ENCODE measurements at places on chromosomes 2 and 18.

DNA sequence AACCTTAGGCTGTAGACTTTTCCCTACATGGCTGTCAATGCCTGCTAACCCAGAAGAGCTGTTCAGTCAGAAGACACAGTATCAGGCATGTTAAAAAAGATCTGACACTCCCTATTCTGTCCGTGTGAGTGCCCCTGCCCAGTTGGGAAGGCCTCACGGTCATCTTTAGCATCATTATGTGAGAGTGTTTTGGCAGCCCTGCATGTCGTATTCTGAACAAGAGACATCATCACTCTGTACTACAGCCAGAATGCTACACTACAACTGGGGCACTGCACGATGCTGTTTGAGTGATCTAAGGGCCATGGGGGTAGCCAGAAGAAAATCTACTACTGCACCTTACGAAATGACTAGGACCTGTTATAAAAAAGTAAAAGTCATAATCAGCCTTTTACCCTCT lies 67.2 kb downstream of the GREB1L start:
- DNase-seq, result no peak

GRCh38 chr2:151423760-151424159 lies 14.1 kb downstream of the RIF1 start:
- DNase-seq, result no peak

DNA sequence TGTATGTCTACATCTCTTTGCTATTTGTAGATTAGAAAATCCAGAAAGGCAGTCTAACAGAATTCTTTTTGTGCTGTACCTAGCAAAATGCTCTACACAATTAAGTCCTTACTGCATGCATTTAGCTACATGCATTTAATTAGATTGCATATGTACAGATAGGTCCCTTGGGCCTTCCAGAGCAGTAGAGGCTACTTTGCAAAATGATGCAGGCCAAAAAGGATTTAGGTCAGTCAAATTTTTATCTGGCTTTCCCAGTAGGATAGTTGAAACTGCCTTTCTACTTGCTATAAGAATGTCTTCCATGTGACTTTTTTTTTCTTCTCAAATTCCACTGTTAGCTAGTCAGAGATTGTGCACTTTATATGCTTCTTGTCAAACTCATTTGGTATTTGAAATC lies 19.3 kb downstream of the GALNT13 start:
- no peak for DNase-seq

DNA sequence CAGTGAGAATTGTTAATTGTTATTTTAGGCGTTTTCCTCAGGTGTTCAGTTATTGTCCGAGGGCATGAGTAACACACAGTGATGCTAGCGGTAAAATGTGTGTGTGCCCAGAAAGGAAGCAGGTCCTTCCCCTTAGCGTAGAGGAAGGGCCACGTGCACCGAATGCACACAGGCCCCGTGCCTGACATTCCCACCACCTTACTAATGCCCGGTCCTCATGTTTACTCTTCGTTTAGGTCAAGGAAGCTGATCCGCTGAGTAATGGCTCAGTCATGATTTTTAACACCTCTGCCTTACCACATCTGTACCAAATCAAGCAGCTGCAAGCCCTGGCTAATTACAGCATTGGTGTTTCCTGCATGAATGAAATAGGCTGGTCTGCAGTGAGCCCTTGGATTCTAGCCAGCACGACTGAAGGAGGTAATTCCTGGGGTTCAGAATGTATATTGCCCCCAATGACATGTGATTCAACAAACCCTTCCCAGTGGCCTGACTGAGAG lies 76.7 kb downstream of the MERTK start:
- DNase-seq, result no peak

- DNase-seq, result no peak
Measured at GRCh38 chr2:42775810-42776209, 11.9 kb upstream of the OXER1 start.

- no peak for DNase-seq
Measured at GRCh38 chr18:13147130-13147529, 71.4 kb upstream of the LDLRAD4 start.

- DNase-seq, result no peak
Measured at GRCh38 chr2:7719876-7720275, 802.7 kb downstream of the RNF144A start.

DNA sequence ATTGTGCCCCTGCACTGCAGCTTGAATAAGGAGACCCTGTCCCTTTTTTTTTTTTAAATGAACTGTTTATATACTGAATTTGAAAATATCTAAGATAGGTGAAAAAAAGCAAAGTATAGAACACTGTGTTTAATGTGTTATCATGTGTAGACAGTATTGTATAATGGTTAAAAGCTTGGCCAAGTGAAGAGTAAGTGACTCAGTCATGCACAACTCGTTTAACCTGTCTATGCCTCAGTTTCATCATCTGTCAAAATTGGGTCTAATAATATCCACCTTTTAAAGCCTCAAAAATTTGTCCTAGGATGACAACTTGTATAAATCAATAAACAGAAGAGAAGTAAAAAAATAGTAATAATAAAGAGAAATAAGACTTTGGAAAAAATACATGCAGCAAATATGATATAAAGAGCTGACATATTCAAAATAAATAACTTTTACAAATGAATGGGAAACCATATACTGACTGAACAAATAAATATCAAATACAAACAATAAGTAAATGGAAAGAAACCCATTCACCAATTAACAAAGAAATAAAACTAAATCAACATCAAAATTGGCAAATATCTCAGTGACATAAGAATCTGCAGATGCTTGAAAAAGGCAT lies 113.7 kb downstream of the C2orf74 start:
- no peak for DNase-seq

DNA sequence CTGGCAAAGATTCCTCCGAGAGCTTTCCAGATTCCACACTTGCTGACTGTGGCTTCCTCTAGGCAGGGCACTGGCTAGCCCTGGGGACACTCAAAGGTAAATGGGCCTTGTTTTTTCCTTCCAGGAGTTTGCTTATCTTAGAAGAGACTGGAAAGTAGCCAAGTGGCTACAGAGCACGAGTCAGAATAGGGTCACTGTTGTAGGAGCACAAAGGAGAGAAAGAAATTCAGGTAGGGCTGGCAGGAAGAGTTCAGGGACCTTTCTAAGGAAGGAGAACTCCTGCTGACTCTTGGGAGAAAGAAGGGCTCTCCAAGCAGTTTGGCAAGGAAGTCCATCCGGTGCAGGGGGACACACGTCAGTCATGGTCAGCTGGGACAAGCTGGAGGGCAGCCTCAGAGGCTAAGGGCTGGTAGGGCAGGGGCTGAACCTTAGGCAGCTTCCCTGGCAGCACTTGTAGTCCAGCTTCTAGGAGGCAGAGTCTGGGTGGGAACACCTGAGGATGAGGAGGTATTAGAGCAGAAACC lies 39.5 kb downstream of the NIFK start:
- no peak for DNase-seq

GRCh38 chr2:73489053-73489452 lies 103.4 kb downstream of the ALMS1 start:
- no peak for DNase-seq

GRCh38 chr2:88764850-88765153 lies 73.3 kb downstream of the RPIA start:
- DNase-seq, result no peak

DNA sequence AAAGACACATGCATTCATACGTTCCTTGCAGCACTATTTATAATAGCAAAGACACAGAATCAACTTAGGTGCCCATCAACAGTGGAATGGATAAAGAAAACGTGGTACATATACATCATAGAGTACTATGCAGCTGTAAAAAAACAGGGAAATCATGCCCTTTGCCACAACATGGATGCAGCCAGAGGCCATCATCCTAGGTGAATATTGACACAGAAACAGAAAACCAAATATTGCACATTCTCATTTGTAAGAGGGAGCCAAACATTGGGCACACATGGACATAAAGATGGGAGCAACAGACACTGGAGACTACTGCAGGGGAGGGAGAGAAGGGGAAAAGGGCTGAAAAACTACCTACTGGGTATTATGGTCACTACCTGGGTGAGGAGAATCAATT lies 73.5 kb downstream of the SESTD1 start:
- DNase-seq, result no peak

GRCh38 chr18:70454704-70455322 lies 166.0 kb downstream of the SOCS6 start:
- no peak for DNase-seq

DNA sequence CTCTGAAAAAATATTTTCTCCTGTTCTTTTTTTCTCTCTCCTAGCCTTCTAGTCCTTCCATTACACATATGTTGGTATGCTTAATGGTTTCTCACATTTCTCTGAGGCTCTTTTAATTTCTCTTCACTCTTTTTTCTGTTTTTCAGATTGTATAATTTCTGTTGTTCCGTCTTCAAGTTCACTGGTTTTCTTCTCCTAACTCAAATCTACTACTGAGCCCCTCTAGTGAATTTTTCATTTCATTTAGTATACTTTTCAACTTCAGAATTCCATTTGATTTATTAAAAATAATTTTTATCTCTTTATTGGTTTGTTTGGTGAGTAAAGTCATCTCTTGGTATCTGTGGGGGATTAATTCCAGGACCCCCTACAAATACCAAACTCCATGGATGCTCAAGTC lies 19.8 kb downstream of the C2orf49 start:
- no peak for DNase-seq

DNA sequence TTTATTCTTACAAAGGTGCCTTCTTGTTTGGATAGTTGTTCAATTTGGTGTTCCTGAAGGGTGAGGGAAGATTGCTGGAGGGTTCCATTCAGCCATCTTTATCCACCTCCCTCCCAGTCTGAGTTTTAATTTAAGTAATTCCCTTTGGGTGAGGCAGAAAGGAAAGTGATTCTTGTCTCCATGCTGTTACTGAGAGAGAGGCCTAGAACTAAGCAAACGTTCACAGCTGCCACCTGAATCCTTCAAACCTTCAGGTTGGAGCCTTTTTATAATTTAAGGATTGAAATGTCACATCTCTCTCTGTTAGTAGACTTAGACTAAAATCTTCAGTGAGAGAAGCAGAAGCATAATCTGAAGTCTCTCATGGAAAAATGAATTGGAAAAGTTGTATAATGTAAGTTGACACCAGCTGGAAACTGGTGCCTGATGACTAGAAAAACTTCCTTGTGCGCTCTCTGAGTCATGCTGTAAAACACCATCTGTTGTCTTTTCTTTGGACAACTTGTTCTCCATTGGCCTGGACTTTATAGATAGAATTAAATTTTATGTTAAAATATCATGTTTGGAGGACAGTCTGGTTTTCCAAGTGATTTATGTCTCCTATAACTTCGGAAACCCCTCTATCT lies 14.6 kb downstream of the STRADB start:
- DNase-seq, result no peak

- DNase-seq, result no peak
Measured at GRCh38 chr18:49022311-49023161, 71.8 kb upstream of the SMAD7 start.

GRCh38 chr2:101195871-101196661 lies 44.9 kb upstream of the TBC1D8 start:
- no peak for DNase-seq

DNA sequence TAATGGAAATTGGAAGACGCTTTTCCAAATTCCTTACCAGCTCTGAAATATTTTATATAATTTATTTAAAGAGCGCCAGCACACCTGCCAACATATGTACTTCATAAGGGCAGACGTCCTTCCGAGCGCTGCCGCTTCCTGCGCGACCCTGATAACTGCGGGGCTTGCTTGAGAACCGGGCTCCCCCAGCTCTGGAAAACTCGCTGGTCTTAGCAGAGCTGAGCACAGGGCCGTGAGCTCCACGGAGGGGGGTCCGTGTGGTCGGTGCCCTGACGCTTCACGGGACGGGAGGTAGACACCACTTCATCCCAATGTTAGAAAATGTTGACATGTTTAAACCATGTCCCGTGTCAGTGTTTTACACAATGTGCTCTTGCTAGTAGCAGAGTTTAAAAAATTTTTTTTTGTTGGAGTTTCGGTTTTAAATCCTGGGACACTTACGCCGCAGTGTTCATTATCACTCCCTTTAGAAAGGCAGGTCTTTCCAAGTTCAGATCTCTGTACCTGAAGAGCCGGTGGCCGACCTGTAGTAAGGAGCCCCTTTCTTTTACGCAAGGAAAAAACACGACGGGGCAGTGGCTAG lies 1.6 kb downstream of the NFATC1 start:
- peak; percentile 20 for DNase-seq

DNA sequence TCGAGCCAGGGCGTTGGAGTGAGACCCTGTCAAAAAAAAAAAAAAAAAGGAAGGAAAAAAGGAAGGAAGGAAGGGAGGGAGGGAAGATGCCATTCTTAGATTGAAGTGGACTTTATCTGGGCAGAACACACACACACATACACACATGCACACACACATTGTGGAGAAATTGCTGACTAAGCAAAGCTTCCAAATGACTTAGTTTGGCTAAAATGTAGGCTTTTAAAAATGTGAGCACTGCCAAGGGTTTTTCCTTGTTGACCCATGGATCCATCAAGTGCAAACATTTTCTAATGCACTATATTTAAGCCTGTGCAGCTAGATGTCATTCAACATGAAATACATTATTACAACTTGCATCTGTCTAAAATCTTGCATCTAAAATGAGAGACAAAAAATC lies 564 bp upstream of the TTR start:
- DNase-seq, result no peak

- DNase-seq, result peak; percentile 42
Measured at GRCh38 chr2:55133467-55134315, 83.4 kb upstream of the RTN4 start.

Data from activated T-cell treated with anti-CD3 and anti-CD28 coated beads, Interleukin-2, amount 50 U/mL, for 1 hour (primary cell).